ENCODE measurements at places on chromosomes 6 and 20. TPM values are rescaled to one million over a fixed set of nuclear protein-coding genes. Genes with fewer than 3 reads are reported as not detected.

DNA sequence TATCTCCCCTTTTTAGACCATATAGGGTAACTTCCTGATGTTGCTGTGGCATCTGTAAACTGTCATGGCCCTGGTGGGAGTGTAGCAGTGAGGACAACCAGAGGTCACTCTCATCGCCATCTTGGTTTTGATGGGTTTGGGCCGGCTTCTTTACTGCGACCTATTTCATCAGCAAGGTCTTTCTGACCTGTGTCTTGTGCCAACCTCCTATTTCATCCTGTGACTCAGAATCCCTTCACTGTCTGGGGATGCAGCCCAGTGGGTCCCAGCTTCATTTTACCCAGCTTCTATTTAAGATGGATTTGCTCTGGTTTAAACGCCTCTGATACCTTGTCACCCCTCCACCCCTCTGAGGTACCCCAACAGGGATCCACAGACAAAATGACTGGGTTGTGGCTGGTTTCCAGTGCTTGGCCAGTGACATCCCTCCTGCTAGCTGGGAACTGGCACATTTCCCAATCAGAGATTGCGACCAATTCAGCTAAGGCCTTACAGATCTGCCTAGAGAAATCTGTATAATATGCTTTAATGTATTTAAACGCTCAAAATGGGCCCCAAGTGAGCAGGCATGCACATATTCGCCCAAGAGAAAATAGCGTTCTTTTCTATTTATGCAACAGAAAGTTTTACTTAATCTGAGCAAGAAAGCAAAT, 315.6 kb upstream of the QKI start:
- no peaks in the 10 kb centered on the region for H3K36me3 ChIP-seq
- no peak overlapping the region for H3K27ac ChIP-seq
- no peaks in the 10 kb centered on the region for H3K4me1 ChIP-seq
- H3K4me3 ChIP-seq, result no peak overlapping the region
- no peak for DNase-seq

GRCh38 chr6:87408721-87409155, 966 bp downstream of the CFAP206 start:
- H3K4me1 ChIP-seq, result peaks cover 2% of the 10 kb centered on the region
- peak overlapping the region; percentile 50 for H3K4me3 ChIP-seq
- no peak for DNase-seq
- H3K36me3 ChIP-seq, result no peaks in the 10 kb centered on the region

DNA sequence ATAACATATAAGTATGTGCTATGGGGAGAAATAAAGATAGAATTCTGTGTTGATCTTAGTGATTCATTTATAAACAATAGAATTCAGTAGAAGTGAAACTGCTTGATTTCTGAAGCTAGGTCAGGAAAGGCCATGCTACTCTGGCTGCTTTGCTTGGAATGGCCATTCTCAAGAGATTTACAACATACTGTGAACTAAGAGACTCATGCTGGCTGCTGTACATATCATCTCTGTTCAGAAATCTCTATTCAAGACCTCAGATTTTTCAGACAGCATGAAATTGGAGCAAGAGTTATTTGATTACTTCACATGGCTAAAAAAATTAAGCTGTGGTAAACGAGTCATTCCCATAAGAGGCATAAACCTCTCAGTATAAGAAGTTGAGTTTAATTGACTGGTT, 662.6 kb downstream of the BCKDHB start:
- no peaks in the 10 kb centered on the region for H3K27me3 ChIP-seq
- H3K36me3 ChIP-seq, result no peaks in the 10 kb centered on the region
- no peaks in the 10 kb centered on the region for H3K4me1 ChIP-seq

The MAS1 gene
- total RNA-seq, result under 0.01 TPM

The PARD6B gene
- 3.1 TPM for total RNA-seq
